ENCODE measurements at places on chromosomes 4 and X.

- DNase-seq = no peak
Measured at GRCh38 chrX:1394731-1395501, 3.0 kb upstream of the SLC25A6 start.

DNA sequence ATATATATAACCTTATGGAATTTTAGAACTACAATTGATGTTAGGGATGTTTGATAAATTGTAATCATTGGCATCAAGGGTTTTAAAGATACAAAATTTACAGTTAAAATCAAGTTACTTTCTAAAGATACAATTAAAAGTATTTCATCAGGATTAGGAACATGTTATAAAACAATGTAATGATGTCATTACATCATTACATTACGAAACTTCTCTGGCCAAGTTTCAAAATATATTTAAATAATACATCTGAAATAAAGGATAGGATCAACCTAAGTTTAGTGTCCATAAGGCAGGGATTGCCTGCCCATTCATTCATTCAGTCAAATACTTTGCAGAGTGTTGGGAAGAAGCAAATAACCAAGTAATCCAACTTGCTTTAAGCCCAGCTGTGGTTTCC is 75.1 kb downstream of the TENM3 start:
- no peak for DNase-seq

- no peak for DNase-seq
Measured at GRCh38 chr4:83283181-83283580, 1.4 kb downstream of the COQ2 start.

DNA sequence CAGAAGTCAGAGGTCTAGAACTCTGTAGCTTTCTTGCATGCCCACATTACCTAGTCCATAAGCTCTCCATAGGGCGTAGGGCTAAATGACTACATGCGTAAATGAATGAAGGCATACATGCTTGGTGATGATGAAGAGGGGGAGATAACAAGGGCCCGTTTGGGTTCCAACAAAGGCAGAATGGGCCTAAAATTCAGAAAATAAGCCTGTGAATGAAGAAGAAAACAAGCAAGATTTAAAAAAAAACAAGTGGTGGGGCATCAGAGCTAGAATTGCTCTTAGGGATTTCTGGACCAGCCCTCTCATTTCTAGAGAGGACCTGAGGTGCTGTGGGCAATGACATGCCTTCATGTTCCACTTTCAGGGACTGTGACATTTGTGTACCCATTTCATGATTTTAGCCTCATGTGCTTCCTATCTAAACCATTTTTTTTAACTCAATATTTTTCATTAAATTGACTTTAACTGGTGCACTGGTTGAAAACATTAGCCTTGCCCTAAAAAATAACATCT is 12.1 kb downstream of the GPRIN3 start:
- no peak for DNase-seq

- DNase-seq = no peak
Measured at GRCh38 chr4:123790681-123791080, 394.1 kb downstream of the SPRY1 start.

DNA sequence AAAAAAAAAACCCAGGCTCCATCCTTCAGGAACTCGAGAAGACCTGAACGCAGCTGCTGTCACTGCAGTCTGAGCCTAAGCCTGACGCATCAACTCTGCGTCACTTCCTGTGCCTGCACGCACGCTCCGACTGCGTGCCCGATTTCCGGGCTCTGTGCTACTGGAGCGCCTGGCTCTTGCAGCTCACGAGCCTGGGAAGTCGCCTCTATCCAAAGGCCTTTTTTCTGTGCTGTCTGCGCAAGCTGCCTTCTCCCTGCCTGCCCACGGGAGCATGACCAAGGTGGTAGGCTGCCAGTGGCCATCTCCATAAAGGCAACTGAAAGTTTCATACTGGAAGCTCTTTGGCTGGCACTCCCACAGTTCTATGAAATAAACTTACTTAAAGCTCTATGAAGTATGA is 9.9 kb upstream of the GASK1B start:
- no peak for DNase-seq

- DNase-seq = peak; percentile 54
Measured at GRCh38 chrX:119374736-119375135, 24.4 kb upstream of the SLC25A43 start.

GRCh38 chr4:1864076-1865008 is 6.9 kb upstream of the NSD2 start:
- DNase-seq = no peak

GRCh38 chrX:16771483-16772398 is 14.5 kb upstream of the TXLNG start:
- DNase-seq = no peak

DNA sequence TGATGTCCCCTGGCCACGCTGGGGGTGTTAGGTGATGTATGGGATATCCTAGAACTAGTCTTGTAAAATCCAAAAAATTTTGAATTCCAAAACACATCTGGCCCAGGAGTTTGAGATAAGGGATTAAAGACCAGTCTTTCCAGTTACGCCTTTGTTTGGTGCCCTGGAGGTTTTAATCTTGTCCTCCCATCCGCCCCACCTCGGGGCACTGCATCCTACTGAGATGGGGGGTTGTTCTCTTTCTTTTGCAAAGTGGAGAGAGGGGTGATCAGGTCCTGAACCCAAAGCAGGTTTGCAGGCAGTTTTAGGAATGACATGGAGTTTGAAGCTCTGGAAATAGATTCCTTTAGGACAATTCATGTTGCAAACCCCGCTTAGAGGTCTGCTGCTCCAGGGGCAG is 1.8 kb downstream of the SUV39H1 start:
- no peak for DNase-seq

DNA sequence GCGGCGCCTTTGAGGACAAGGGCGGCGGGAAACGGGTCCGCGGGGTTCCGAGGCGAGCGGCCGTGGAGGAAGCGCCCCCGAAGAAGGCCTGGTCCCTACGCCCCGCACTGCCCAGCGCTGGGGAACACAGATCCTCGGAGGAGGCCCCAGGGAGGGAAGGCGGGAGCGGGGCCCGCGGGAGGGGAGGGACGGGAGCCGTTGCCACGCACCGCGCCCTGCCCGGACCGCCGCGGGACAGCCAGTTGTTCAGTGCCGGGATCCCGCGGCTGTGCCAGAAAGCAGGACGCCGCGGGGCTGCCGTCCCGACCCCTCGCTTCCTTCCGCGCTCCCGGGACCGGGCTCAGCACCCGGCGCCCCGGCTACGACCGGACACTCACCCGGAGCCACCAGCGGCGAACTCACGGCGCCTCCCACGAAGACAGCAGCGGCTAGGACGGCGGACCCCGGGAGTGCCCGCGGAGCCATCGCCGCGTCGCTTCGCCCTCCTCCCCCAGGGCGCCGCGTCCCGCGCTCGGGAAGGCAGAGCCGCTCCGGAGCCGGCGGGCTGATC is 278 bp downstream of the RELL1 start:
- peak; percentile 43 for DNase-seq

DNA sequence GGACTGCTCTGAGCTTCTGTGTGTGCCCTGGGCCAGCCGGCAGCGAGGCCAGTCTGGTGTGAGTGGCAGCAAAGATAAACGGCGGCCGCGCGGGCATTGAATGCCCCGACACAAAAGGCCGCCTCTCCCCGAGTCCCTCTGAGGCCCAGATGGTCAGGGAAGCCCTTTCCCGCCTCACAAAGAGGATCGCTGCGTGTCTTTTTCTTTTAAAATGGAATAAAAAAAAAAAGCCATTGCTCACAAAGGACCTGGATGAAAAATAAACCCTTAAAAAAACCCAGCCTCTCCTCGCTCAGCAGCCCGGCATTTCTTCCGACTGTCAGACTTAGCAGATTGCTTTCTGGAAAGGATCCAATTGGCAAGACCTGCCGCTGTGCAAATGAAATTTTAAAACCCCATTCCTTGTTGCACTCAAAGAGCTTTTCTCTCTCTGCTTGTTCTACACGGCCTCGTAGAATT is 578.7 kb downstream of the BCOR start:
- no peak for DNase-seq

GRCh38 chr4:14028862-14029261 is 401.3 kb upstream of the BOD1L1 start:
- no peak for DNase-seq

GRCh38 chr4:15557786-15558550 is 88.3 kb downstream of the CC2D2A start:
- DNase-seq = no peak

DNA sequence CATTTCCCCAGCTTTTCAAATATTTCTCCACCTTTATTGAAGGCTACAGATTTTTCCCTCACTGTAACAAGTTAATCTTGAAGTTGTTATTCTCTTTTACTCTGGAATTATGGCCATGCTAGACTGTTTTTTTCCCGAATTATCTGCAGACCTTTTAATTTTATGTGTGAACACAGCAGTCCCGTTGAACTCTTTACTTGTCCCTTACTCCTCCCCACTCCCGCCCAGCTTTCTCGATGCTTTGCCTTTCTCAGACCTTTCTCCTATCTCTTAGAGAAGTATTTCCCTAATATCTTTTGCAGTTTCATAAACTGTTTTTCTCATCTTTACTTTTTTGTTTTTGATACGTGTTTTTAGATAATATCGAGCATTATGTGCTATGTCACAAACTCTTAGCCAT is 776 bp downstream of the CEP44 start:
- peak; percentile 8 for DNase-seq

DNA sequence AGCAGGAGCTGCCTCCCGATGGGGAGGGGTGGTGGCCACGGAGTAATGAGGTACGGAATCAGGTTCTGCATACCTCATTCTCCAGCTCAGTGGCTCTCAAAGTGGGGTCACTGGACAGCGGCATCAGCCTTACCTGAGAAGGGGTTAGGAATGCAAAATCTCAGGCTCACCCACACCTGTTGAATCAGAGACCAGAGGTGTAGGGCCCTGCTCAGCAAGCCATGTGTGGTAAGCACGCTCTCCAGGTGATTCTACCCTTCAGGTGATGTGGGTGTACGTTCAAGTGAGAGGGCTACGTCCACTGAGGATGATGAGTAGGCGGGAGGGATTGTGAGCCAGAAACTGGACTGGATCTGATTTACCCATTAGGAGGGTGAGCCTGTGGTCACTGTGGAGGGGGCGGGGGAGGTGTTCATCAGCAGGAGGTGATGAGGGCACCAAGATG is 65.8 kb downstream of the ANAPC4 start:
- no peak for DNase-seq

- DNase-seq = no peak
Measured at GRCh38 chr4:122017296-122017695, 65.4 kb upstream of the TRPC3 start.

All from AG08395 (cell line).